ENCODE measurements at places on chromosomes 7 and 10. TPM values are rescaled to one million over a fixed set of nuclear protein-coding genes. Genes with fewer than 3 reads are reported as not detected.
A peak's percentile ranks its signal among the peaks of the same experiment; 100 is the strongest.

DNA sequence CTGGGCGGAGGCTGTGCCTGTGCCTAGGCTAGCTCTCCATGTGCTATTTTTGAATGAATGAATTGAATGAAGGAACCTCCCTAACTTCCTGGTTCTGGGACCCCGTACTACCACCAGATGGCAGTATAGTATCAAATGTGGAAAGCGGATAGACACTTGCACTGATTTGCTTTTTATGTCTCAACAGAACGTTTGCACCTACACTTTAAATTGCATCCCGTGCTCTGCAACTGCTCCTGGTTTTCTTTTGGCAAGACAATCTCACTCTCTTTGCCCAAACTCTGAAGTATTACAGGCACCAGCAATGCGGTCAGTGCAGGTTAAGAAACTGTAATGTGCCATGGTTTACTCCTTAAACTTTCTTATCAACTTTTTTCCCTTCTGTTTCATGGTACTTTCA, 6.5 kb downstream of the FZD8 start:
- peak; percentile 10 for DNase-seq

GRCh38 chr7:45000093-45001032, at the start of gene CCM2:
CCM2 (plus strand) TSS chr7:45000201; CDS start chr7:45000334, 133 bp downstream.
- DNase-seq, result no peak

- no peak for DNase-seq
Observed at GRCh38 chr10:54120806-54121205, 680.2 kb downstream of the PCDH15 start.

DNA sequence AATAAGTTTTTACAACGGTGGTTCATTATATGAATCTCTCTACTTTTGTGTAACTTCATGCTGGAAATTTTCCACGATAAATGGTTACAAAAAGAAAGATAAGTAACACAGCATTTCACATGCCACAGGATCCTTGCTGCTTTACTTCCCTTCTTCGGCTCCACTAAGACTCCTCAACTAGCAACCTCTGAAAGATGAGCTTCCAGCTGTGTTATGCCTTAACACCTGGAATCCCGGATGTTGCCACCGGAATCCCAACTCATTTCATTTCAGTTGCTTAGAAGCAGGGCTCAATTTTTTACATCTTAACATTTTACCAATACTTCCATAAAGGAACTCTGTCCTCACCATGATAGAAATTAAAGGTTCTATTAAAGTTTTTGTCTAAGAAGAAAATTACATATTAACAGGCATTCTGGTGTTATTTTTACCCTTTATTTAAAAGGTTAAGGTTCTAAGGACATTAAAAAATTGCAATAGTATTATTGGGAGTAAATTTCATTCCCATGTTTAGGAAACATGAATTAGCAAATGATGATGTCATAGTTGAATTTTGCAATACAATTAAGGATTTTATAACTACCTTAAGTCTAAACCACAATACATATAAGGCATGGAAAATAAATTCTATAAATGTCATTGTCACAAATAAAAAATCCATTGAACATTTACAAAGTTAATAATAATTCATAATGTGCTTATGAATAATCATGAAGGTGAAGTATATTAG, 57.1 kb upstream of the IL6 start:
- no peak for DNase-seq

DNA sequence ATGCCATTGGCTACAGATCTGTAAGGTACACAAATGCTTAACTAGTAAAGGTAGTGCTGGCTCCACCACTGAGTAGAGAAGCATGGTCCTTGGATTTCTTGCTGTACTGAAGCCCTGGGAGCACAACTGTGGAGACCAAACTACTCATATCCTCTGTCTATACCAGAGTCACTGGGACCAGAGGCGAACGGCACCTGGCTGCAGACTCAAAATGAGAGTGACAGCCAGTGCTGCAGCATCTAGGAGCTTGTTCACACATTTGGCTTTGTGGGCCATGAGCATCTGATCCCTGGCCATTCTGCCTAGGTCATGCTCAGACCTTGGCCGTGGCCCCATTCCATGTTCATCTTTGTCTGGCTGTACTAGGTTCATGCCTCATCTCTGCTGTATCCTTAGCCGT, 31.9 kb downstream of the LRRC18 start:
- no peak for DNase-seq

DNA sequence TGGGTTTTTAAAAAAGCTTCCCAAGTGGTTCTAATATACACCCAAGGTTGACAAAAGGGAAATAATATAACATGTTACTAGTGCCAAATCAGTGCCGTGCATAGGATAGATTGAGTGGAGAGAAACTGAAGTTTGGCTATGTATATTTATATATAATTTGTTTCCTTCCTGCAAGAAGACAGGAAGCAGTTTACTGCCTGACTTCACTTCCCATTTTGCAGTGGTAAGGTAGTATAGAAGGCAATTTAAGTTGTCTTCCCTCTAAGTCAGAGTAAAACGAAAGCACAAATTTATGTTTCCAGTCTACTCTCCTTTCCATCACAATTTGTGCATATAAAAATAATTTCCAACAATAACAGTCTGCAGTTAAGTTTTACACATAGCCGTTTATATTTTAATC, 3.4 kb upstream of the HYCC1 start:
- DNase-seq, result no peak

DNA sequence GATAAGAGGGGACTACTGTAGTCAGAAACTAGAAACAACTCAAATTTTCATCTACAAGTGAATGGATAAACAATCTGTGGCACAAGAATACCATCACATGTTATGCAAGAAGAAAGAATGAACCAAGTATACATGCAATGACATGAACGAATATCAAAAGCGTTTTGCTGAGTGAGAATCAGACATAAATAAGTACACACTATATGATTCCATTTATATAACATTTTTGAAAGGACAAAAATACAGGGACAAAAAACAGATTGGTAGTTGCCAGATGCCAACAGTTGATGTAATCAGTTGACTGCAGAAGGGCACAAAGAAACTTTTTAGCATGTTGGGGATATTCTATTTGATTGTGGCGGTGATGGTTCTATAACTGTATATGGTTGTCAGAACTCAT, 33.6 kb downstream of the CTNNA3 start:
- DNase-seq, result no peak

Gene UPK3B
- 0.40 TPM for total RNA-seq

- DNase-seq, result no peak
Observed at GRCh38 chr10:94011296-94011695, 17.6 kb downstream of the PLCE1 start.

GRCh38 chr7:15863951-15864625, 177.6 kb upstream of the MEOX2 start:
- no peak for DNase-seq

GRCh38 chr7:137606061-137606674, 240.6 kb downstream of the DGKI start:
- no peak for DNase-seq

Gene UTF1
- total RNA-seq, result 0.25 TPM

DNA sequence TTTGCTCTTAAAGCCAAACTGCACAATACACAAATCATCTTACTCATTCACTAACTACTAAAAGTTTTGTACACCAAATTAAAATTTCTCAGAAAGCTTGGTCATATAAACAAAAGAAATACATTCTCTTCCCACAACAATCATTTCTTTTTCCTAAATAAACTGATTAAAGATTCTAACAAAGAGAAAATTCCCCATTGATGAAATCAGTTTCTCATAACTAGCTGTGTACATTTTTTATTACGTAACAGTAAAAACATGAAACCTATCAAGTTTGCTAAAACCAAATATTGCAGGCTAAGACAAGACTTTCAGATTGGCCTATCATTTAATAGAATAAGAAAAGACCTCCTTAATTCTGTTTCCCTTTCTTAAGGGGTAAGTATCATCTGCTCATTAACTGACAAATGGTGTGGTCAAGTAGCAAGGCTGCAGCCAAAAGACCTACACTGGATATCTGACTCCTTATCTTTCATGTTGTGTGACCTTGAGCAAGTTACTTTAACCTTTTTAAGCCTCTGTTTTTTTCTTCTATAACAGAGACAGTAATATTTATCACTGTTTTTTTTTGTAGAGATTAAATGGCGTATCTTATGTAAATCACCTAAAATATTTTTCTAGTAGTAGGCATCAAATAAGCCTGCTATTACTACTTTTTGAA, 22.4 kb downstream of the NAMPT start:
- DNase-seq, result no peak

Gene TEX47
- total RNA-seq, result not detected
